ENCODE measurements at places on chromosomes 2 and 18.
A peak's percentile ranks its signal among the peaks of the same experiment; 100 is the strongest.

DNA sequence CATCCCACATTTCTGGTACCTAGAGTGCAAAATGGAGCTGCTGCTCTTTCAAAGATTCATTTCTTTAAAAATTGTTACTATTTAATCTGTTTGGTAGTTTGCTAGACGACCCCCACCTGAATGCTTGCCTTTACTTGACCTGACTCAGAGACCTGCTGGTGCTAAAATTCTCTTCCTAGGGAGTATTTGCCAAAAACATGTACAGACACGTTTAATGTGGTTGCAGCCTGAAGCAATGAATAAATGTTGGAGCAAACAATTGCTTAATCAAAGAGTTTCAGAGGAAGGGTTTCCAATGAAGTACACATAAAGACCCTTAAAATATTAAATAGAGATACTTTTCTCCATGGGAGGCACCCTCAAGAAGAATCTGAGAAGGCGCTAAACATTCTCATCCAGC, 734.4 kb downstream of the CBLN2 start:
- DNase-seq, result peak; percentile 24

DNA sequence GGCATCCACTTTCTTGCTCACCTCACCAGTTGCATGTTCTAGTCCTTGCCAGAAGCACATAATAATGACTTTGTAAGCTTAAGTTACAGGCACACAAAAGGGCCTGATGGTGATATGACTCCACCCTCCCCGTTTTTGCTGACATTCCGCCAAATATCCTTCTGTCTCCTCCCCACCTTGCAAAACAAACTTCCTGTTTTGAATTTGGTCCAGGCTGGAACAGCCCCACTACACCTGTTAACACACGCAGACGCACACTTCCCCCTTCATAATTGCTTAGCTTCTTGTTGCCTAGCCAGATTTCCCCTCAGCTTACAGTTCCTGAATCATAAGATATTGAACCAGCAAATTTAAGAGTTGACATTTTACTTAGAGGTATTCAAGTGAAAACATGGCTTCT, at the start of gene MGAT5:
Gene MGAT5, plus strand, starts transcription at position 269 of the 400 bp plus-strand sequence. CDS start 332 bp downstream, outside the sequence.
- peak; percentile 63 for DNase-seq

- DNase-seq, result no peak
Observed at GRCh38 chr2:232008907-232009638, 47.6 kb downstream of the DIS3L2 start.

GRCh38 chr2:218871345-218872302, 9.0 kb upstream of the WNT10A start:
- no peak for DNase-seq

GRCh38 chr2:220572385-220572784, 945.0 kb downstream of the SLC4A3 start:
- DNase-seq, result no peak

- DNase-seq, result no peak
Observed at GRCh38 chr2:235692671-235693171, 198.9 kb downstream of the AGAP1 start.

GRCh38 chr2:190554357-190555006, 20.0 kb upstream of the NEMP2 start:
- peak; percentile 20 for DNase-seq

DNA sequence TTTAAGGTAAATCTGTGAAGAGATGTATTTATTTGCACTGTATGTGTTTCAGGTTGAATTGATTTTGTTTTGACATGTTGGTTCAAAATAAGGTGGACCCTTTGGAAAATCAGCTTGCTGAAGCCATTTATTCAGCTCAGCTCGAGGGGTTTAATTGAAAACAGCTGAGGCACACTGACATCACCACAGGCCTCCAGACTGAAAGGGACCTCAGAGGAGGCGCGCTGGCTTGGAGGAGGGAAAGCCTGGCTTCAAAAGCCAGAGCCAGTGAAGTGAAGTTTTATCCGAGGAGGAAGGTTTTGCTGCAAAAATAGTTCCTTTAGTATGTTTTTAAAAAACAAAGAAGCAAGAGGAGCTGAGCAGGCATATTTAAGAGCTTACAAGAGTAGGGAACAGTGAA, 26.9 kb upstream of the DNMT3A start:
- no peak for DNase-seq

GRCh38 chr18:2207294-2207693, 364.0 kb downstream of the METTL4 start:
- DNase-seq, result no peak

DNA sequence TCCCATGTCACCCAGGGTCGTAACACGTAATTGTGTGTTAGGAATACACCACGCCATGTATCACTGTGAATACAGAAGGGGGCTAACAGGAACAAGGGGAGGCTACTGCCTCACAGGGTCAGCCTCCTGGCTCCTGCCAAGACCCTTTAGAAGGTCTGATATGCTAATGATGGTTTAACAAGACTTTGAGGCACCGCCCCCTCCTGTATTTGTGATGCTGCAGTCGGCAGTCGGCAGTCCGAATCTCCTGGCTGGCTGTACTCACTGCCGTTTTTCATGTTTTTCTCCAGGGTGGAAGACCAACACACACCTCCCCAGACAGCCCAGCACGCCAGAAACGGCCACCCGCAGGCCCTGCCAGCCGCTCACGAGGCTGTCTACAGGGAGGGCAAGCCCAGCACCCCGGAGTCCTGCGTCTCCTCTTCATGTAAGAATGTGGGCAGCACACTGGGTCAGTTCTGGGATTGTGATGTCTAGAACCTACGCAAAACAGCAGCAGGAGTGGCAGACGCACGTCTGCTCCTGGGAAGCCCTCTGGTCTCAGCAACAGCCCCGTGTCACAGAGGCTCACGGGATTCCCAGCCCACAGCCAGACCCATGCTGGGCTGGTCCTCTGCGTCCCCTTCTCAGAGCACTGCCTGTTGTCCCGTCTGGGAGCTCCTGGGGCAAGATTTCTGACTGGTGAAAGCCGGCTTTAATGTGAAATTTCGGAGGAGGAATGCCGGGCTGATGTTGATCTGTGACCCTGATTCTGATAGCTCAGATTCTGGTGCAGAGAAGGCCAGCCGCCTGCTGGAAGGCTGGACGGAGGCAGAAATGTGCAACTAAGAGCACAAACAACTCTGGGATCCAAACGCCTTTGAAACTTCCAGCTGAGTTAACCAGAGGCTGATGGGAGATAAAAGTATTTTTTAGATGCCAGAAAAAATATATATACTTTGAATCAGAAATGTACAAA, 39.7 kb upstream of the B3GNT7 start:
- DNase-seq, result no peak

DNA sequence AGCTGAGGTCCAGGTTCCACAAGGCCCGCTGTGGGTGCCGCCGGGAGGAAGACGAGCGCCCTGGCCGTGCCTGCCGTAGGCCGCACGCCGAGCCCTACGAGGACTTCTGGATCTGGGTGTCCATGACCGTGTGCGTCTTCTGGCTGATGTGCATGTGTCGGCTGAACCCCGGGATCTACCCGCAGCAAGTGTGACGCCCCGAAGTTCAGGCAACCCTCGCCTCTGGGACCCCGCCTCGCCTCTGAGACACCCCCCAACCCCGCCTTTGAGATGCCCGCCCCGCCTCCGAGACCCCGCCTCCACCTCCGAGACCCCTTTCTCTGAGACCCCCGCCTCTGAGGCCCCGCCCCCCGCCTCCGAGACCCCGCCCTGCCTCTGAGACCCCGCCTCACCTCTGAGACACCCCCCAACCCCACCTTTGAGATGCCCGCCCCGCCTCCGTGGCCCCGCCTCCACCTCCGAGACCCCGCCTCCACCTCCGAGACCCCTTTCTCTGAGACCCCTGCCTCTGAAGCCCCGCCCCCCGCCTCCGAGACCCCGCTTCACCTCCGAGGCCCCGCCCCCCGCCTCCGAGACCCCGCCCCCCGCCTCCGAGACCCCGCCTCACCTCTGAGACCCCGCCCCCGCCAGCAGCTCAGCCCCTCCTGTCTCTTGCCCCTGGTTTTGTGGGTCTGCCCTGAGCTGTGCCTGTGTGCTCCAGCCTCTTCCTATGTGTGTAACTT, 3.7 kb downstream of the RTP5 start:
- no peak for DNase-seq

DNA sequence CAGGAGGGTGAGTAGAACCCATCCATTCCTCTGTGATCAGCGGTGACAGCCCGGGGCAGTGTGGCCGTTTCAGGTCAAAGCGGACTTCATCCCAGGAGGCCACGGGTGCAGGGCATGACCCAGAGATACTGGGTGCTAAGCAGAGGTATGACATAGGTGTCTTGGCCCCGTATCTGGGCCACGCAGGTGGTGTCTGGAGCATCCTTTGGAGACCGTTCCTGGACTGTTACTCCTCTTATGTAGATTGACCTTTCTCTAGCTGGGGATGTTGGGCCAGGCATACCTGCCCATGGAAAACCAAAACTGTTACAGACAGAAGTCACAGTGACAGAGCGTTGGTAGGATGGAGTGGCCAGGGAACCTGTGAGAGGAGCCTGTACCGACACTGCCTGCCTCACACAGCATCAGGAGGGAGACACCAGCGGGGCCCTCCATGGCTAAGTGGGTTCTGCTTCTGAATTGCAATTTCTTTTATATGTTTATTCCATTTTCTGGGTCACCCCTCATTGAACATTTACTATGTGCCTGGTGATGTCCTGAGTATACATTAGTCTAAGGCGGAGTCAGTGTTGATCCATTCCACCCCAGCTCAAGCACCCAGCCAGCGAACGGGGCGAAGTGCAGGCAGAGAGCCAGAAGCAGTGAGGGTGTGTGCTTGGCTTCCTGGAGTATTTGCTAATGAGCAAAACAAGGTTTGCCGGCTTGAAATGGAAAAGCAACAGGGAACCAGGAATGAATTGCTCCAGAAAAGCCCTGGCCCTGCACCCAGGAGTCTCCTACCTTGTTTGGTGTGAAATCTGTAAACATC, 141.7 kb downstream of the SH3RF3 start:
- peak; percentile 70 for DNase-seq

GRCh38 chr2:188473306-188473705, 181.6 kb downstream of the GULP1 start:
- no peak for DNase-seq

GRCh38 chr2:204505946-204506345, 39.3 kb upstream of the PARD3B start:
- no peak for DNase-seq

DNA sequence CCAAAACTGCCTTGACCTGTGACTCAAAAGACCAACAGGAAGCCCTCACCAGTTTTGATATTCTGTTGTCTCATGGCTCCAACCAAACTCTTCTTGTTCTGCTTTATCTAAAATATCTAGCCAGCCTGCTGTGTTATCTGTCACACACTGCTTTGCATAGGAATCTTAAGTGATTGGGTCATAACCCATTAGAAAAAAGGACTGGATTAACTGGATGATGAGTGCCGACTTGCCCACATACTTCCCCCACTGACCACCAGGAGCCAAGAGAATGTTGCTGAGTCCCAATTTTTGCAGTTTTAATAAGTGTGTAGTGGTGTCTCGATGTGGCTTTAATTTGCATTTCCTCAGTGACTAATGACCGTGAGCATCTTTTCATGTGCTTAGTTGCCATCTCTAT, 6.5 kb downstream of the MOGAT1 start:
- DNase-seq, result no peak

GRCh38 chr2:173874003-173874893, 90.9 kb downstream of the SP3 start:
- DNase-seq, result no peak

- DNase-seq, result no peak
Observed at GRCh38 chr18:67402543-67402942, 114.0 kb downstream of the DSEL start.

GRCh38 chr2:178689808-178690207, 117.4 kb downstream of the TTN start:
- no peak for DNase-seq

- DNase-seq, result no peak
Observed at GRCh38 chr18:72376256-72376655, 167.9 kb downstream of the CBLN2 start.

GRCh38 chr2:36357847-36358659, 2.5 kb downstream of the CRIM1 start:
- DNase-seq, result no peak

DNA sequence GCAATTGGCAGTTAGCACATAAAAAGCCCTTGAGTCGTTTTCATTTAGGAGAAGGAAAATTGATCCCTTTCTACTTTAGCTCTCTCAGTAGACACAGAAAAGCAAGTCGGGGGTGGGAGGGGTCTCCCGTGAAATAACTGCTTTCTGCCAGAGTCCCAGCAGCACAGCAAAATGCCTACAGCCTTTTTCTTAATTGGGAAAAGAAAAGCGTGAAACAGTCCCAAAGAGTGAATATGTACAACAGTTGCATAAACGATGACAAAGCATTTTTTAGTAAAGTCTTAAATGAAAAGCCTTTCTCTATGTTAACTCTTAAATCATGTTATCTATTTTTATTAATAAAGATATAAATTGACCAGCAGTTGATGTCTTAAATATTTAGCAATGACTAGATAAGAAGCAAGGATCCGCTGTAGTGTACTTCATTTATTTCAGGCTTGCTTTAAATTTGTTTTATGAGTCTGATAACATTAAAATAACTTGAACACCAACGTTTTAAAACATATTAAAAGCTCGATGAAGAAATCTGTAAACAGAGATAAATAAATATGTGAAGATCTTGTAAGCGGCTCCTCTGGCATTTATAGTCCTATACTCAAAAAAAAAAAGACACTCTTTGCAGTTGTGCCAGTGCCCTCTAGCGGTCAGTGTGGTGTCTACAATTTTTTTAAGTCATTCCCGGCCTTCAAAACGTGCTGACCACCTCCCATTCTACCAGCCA, 42.3 kb upstream of the ATIC start:
- DNase-seq, result peak; percentile 79

DNA sequence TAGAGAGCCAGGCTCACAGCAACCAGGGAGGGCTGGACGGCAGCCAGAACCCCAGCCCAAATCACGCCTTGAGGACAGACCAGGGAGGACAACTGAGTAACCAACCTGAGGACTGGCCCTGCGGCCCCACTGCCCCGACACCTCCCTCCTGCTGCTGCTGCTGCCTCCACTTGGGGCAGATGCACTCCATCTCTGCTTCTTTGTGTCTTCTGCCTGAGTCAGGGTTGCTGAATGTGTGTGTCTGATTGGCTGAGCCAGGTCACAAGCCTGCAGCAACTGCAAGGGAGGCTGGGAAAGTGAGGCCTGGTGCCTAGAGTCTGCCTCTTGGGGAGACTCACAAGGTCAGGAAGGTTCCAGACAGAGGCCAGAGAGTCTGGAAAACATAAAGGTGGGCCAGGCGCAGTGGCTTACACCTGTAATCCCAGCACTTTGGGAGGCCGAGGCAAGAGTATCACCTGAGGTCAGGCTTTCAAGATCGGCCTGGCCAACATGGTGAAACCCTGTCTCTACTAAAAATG, 83.4 kb downstream of the ZFP36L2 start:
- no peak for DNase-seq

- no peak for DNase-seq
Observed at GRCh38 chr18:62479574-62479973, 43.3 kb upstream of the ZCCHC2 start.

- DNase-seq, result no peak
Observed at GRCh38 chr18:74895686-74896085, 298.0 kb downstream of the ZNF407 start.

DNA sequence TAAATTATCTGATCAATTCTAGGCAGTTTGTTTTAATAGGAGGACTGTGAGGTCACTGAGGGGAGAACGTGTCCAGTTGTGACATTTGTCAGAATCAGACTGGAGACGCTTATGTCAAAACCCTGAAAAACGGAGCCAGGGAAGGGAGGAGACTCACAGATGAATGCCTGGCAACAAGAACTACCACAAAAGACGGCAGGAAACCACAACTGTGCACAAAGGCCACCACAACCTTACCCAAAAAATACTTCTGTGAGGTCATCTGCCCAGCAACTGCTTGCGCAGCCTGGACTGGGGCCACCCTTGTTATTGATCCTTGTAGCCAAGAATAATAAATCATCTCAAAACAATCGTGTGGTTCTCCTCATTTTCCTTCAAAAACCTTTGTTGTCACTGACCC, 173.0 kb upstream of the ALKAL2 start:
- DNase-seq, result no peak

All from NCI-H345 (cell line).